ENCODE measurements at places on chromosomes 1 and 21. TPM values are rescaled to one million over a fixed set of nuclear protein-coding genes. Genes with fewer than 3 reads are reported as not detected.

DNA sequence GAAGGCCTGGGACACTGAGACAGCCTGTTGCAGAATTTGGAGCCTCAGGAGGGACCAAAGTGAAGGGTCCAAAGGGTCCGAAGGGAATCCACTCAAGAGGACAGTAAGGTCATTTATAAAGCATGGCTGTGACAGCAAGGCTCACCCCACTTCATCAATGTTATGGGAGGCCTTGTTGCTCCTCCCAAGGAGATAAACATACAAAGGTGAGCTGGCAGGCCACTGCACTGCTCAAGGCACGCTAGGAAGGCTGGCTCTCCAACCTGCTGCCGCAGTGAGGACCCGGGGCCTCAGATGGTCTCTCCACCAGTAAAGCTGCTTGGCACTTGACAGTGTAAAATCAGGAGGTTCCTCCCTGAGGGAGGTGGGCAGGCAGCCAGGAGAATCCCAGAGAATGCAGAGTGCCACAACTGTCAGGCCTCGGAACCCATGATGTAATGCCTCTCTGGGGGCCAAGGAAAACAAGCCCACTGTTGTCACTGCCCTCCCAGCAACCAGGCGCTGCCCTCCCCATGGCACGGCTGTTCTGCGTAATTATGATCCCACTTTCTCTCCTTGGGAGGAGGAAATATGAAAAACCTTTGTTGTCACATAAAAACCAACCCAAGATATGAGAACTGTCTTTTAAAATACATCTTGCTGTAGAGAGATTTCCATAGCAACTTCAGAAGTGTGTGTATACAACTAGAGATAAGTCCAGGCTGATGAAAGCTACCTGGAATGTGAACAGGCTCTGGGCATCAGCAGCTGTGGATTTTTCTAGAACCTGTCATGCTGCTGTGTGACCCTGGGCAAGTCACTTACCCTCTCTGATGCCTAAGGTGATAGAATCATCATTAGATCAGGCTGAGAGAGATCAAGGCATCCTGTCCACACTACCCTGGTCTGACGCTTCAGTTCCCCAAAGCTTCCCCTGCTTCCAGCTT, 102.5 kb downstream of the KCNN3 start:
- peak; percentile 59 for DNase-seq

CHI3L1 gene
- 85.1 TPM for total RNA-seq

HUNK gene
- total RNA-seq, result 2.0 TPM

DNA sequence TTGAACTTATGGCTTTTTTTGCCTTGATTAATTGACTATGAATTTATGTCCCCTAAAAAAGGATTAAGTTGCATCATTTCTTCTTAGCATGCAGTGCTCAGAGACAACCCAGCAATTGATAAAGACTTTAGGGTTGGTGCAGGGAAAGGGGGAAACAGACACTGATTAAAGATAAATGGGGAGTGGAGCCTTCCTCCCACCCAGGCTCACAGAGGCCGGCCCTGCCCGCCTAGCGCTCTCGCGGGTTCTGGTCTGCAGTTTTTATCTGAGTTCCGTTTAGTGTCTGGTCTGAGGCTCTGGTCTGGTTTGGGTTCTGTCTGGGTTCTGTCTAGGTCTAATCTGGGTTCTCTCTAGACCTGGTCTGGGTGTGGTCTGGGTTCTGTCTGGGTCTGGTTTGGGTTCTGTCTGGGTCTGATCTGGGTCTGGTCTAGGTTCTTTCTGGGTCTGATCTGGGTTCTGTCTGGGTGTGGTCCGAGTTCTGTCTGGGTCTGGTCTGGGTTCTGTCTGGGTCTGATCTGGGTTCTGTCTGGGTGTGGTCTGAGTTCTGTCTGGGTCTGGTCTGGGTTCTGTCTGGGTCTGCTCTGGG, 48.1 kb downstream of the ABCG1 start:
- no peak for DNase-seq

DNA sequence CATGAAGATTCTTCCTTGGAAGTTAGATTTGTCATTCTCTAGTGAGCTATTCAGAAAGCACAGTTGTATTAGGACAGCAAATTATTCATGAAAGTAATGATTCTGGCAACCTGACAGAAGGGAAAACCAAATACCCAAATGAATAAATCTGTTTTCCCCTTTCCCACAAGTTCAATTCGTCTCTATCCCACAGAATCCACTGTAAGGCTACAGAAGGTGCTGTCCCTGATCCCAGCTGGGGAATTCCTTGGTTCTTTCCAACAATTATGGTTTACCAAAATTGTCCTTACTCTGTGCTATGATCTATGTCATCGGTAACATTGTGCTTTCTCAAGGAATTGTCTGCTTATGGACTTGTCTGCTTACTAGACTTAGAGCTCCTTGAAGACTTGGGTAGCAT, 104.2 kb downstream of the FASLG start:
- DNase-seq, result no peak

SERINC2 gene
- total RNA-seq, result 40.6 TPM

DNA sequence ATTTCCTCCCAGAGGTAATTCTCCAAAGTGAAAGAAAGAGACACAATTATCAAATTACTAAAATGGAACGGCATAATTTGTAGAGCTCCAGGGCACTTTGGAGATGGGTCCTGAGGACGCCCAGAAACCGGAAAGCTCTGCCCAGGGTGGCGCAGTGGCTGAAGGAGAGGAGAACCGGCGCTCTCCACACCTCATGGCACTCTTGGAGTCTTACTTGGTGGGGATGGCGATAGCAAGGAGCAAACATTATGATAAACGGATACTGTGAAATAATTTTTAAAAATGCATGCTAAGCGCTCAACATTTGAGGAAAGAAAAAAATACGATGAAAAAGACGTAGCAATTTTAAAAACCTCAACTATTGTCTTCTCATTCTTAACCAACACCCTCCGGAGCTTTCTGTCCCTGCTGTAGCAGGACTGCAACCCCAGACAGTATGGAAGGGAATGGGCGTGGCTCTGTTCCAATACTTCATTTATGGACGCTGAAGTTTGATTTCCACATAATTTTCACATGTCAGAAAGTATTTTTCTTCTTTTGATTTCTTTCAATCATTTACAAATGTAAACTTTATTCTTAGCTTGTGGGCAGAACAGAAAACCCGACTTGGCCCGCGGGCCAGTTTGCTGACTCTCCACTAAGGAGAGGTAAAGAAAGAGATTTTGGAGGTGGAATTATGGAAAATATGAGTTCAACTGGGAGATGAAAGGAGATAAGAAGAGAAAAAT, 1.1 kb downstream of the S100A11 start:
- no peak for DNase-seq

DNA sequence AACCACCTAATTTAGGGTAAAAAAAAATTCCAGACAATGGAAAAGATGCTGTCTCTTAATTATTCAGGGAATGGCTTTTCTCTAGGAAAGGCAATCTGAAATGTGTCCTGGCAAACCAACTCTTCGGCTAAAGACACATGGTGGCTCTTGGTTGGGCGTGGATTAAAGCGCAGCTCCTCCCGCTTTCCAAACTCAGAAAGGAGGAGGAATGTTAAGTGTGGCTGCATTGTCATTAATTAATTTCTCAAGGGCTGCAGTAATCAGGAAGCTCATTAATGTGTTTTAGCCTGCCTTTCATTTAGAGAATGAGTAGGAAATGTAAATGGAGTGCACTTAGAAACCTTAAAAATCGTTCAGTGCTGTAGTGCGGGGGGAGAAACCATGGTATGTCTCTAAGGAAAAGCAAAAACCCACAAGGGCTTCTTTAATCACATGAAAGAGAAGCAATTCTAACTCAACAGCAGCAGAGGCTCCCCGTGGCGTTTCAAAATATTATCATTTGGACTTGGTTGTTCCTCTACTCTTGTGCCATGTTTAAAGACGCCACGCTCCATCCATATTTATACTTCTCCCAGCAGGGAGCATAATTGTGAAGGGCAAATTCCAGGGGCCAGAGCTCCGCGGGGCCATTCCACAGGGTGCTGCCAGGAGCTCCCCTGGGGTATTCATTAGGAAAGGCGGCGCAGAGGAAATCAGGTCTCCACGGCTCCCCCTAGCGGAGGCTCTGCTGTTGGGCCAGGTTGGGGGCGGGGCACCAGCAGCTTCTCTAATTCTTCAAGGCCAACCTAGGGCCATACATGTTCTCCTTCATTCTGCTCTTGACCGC, 91.9 kb upstream of the SSX2IP start:
- DNase-seq, result peak; percentile 86

ASCL5 gene
- 0.29 TPM for total RNA-seq

OR2M3 gene
- total RNA-seq, result not detected

GRCh38 chr21:24014381-24014780, 1592.9 kb downstream of the MRPL39 start:
- DNase-seq, result no peak
